ENCODE measurements at places on chromosomes 12 and 14.

- peak; percentile 66 for DNase-seq
Measured at GRCh38 chr14:56358851-56359614, 220.6 kb upstream of the TMEM260 start.

DNA sequence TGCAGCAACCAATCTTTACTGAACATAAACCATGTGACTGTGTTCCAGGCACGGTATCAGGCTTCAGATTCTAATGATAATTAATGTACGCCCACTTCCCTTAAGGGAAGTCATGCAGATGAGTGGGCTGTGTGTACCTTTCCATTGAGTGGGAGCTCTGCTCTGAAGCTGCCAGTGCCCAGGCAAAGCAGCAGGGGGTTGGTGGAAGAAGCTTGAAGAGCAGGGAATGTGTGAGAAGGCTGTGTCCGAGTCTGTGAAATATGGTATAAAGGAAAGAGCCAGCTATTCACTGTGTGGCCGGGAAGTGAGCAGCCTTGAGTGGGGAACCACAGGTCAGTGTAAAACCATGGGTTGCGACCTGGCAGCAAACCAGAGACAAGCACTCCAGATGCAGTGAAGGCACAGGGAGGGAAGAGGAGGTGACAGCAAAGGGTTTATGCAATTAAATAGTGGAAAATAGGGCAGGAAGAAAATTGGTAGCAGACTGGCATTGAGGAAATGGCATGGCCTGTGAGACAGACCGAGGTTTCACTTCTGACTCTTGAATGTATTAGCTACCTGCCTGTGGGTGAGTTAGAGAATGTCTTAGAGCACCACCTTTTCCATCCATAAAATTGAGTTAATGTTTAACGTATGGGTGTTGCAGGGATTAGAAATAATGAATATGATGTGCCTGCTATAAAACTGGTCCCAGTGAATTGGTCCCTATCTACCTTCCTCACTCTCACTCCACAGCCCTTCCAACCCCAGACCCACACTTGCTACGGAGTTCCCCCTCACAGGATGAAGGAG, 116.4 kb downstream of the NTF3 start:
- DNase-seq, result no peak

DNA sequence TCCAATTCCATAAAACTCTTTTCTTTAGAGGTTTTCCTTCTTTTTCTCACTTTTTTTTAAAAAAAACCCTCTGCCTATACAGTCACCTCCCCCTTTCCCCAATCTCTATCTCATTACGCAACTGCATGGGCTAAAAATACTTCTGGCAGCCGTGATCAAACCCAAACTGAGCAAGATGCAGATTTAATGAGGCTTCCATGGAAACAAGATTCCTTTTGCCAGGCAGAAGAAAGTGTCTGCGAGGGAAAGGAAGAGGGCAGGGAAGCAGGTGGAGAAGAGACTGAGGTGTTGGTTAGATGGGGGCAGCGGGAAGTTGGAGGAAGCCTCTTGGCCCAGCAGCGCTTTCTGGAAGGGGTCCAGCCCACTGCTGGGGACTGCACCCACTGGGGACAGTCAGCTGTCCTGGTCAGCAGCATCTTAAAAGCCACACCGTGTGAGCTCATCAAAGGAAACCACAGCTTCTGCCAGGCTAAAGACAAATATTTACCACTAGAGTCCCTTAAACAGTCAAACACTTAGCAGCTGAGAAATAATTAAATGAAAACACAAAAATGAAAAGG, 90.4 kb downstream of the SLC8A3 start:
- DNase-seq, result no peak

DNA sequence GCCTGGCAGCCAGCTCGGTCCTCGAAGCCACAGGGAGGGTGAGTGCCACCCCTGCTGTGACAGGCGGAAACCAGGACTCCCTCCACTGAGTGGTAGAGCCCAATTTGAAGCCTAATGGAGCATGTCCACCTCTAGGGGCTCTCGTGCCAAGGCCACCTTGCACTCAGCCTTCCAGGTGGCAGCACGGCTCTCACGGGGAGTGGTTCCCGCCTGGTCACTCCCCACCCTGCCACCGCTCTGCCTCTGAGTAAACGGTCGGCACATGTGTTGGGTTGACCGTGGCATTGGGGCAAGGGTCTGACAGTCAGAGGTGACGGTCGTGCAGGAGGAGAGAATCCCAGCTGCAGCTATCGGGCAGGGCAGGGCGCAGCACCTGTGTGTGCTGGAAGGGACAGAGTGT, 34.8 kb downstream of the IL31 start:
- no peak for DNase-seq

DNA sequence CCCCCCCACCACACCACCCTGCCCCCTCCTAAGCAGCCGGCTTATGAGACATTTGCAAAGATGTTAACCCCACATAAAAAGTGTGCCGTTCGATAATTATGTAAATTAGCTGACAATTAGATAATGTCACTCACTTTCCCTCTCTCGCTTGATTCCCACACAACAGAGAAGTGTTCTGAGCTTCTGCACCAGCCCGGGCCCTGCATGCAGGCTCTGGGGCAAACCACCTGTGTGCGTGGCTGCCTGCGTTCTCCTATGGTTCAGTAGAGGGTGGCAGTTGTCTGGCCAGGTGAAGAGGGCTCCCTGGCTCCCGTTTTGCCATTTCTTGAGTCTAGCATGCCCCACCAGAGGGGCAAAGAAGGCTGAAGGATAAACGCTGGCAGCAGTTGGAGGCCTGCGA, 68.0 kb downstream of the NRXN3 start:
- no peak for DNase-seq

DNA sequence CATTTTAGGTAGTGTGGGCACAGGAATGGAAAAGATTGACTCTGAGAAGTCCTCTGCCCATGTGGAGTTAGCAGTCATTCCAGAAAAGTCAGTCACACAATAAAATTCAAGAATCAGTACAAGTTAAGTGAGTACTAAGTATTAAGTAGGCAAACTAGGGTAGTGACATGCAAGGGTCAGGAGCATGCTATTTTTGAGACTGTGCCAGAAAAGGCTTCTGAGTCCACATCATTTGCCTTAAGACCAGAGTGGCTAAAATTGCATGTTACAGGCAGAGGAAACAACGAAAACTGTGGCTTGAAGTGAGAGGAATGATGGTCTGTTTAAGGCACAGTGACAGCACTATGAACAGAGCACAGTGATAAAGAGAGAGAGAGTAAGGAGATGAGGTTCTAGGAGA, 108.9 kb downstream of the SLC6A15 start:
- DNase-seq, result no peak

GRCh38 chr12:14473707-14474287, 93.9 kb downstream of the PLBD1 start:
- peak; percentile 46 for DNase-seq

- peak; percentile 29 for DNase-seq
Measured at GRCh38 chr12:93784339-93785086, 107.3 kb downstream of the CRADD start.

GRCh38 chr12:57611108-57611826, at the start of gene ARHGEF25:
Gene ARHGEF25 (plus strand): TSS chr12:57611435. CDS start chr12:57611895, 460 bp downstream.
- no peak for DNase-seq

GRCh38 chr12:34335819-34336262, 313.5 kb downstream of the ALG10 start:
- no peak for DNase-seq

DNA sequence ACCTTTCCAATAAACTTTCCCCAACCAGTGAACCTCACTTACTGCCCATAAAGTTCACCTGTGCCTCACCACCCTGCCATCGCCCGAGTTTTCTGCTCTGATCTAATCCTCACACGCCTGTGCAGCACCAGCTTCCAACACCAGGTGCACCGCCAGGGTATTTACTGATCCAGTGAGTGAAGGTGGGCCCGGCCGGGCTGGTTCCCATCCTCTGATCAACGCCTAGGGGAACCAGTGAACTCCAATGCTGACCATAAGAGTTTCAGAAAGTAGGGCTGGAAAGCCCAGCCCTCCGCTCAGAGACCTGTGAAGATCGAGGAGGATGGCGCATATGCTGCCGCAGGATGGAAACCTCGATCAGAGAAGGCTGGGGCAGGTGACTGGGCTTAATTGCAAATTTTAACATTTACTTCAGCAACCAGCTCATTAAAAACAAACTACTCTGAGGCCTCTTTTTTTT, 685 bp upstream of the MYL6B start:
- peak; percentile 80 for DNase-seq

DNA sequence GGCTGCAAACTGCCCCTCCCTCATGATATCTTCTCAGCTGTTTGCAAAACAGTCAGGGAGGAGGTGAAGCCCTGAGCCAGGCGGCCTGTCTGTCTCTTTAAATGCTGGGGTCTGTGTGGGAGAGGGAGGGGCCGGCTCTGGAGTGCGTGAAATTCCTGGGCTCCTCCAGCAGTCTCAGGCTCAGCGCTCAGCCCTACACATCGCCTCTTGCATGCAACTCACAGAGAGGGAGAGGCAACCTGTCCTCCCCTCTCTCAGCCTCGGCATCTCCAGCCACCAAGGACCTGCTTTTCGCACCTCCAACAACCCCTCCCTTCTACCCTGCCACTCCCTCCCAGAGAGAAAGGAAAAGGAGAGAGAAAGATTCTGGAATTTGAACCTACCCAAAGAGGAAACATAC, at the start of gene NRXN3:
Gene NRXN3, plus strand, starts transcription at position 171 of the 400 bp plus-strand sequence. CDS start 72,721 bp downstream, outside the sequence.
- DNase-seq, result no peak

DNA sequence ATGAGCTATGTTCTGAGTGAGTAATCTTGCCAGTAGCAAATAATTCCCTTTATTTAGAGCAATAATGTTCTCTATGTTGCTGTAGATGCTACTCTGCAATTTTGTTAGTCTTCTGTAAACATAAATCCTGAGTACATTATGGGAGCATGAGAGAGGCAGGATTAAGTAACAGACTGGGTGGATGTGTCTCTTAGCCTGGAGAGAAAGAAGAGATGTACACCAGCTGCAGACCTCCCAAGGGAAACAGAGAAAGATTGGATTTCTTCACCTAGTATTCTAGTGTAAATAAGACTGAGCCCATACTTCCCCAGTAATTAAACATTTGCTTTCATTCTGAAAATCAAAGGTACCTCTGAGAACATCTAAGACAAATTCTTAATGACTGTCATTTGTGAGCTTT, 564.0 kb downstream of the TRHDE start:
- DNase-seq, result no peak

DNA sequence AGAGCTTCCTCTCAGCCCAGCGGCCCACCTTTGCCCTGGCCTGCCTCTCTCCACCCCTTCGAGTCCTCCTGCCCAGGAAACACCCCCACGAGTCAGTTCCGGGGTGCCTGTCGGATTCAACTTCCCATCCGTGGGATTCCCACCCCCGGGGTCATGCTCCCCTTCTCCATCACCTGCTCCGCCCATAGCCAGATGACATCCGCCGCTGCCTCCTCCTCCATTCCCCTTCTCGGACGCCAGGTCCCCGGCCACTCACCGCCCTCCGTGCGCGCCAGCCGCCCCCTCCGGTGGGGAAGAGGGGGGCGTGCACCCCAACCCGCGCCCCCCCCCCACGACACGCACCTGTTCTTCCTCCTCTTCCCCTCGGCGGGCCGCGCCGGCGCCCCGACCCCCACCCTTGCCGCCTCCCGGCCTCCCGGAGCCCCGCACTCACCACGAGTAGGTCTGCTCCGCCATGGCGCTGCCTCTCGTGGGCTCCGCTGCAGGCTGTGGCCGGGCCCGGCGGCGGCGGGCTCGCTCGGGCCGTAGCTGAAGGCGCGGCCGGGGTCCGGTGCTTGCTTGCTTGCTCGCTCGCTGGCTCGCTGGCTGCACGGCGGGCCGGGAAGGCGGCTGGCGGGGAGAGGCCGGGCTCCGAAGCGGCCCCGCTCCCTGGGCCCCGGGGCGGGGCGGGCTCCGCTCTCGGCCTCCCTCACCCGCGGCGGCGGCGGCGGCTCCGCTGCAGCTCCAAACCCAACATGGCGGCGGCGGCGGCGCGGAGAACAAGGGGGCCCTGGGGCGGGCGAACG, 554 bp downstream of the SPPL3 start:
- DNase-seq, result peak; percentile 60
